ENCODE measurements at places on chromosomes 1 and 21. TPM values are rescaled to one million over a fixed set of nuclear protein-coding genes. Genes with fewer than 3 reads are reported as not detected.
A peak's percentile ranks its signal among the peaks of the same experiment; 100 is the strongest.

DNA sequence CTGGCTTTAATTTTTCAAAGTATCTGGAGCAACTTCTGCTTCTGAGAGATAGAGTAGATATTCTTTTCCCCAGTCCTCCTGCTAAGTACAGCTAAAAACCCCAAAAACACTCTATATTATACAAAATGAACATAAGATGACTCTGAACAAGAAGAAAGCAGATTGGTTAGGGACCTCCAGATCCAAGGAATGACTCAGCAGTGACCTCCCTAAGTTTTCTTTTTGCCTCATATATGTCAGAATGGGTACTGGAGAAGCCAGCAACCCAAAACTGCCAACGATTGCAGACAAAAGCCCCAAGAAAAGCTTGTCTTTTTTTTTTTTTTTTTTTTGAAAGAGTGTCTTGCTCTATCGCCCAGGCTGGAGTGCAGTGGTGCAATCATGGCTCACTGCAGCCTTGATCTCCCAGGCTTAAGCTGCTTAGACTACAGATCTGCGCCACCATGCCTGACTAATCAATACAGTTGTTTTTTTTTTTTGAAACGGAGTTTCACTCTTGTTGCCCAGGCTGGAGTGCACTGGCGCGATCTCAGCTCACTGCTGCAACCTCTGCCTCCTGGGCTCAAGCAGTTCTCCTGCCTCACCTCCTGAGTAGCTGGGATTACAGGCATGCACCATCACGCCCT is 22.7 kb downstream of the NDUFS5 start:
- no peak for DNase-seq

GRCh38 chr1:20339811-20340457 is 49.3 kb downstream of the VWA5B1 start:
- peak; percentile 26 for DNase-seq

The PRKCZ gene
- total RNA-seq, result not detected

The PRKAA2 gene
- 2.0 TPM for total RNA-seq
